Progenitor cell of endocrine pancreas (in vitro differentiated cells): ENCODE measurements at places on chromosomes 11 and 22. TPM values are rescaled to one million over a fixed set of nuclear protein-coding genes. Genes with fewer than 3 reads are reported as not detected.

- H3K36me3 ChIP-seq, result peaks cover 6% of the 10 kb centered on the region
- H3K27me3 ChIP-seq, result no peaks in the 10 kb centered on the region
- peak overlapping the region; percentile 91 for H3K27ac ChIP-seq
- H3K4me3 ChIP-seq, result peak overlapping the region; percentile 80
Measured at GRCh38 chr11:65817312-65817834, 16.4 kb upstream of the SNX32 start.

WBP2NL gene
- total RNA-seq, result not detected in 2 replicates

DNA sequence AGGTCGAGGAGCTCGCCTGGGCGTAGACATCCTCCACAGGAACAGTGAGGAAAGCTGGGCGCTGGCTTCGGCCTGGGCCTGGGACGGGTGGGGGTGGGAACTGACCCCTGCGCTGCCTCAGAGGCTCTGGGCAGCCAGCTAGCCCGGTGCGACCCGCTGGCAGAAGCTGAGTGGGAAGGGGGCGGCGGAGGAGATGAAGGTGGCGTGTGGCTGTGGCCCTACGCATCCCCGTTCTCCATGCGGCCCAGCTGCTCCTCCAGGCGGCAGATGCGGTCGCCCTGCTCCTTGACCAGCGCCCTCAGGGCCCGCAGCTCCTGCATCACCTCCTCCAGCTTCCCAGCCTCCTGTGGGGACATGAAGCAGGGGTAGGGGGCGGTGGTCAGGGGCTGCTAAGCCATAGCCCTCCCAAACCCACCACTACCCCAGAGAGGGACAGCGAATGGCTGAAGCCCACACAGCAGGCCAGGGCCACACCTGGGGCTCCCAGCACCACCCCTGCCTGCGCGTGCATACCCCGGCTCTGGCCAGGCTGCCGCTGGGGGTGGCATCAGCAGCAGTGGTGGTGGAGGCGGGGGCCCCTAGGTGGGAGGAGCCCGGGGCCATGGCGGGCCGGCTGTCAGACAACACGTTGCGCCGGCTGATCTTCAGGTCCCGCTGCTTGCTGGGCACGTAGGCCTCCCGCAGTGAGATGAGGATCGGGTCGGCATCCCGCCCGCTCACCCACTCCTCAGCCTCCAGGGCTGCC is 848 bp upstream of the PTPRCAP start:
- no peak overlapping the region for H3K4me3 ChIP-seq
- DNase-seq, result no peak
- no peak overlapping the region for H3K27ac ChIP-seq

GRCh38 chr11:11045156-11045930 is 187.5 kb upstream of the ZBED5 start:
- H3K36me3 ChIP-seq, result no peaks in the 10 kb centered on the region
- H3K4me3 ChIP-seq, result no peak overlapping the region
- no peak for DNase-seq
- H3K27ac ChIP-seq, result no peak overlapping the region

GRCh38 chr11:122747351-122747781 is 90.9 kb upstream of the CRTAM start:
- DNase-seq, result no peak
- H3K27me3 ChIP-seq, result peaks cover 14% of the 10 kb centered on the region
- no peaks in the 10 kb centered on the region for H3K36me3 ChIP-seq
- H3K4me1 ChIP-seq, result peaks cover 21% of the 10 kb centered on the region
- H3K27ac ChIP-seq, result no peak overlapping the region

- no peaks in the 10 kb centered on the region for H3K36me3 ChIP-seq
- H3K4me3 ChIP-seq, result no peak overlapping the region
- H3K27me3 ChIP-seq, result peaks cover under 1% of the 10 kb centered on the region
- no peak for DNase-seq
Measured at GRCh38 chr11:70735976-70736375, 337.6 kb downstream of the CTTN start.

- peaks cover 22% of the 10 kb centered on the region for H3K4me1 ChIP-seq
- DNase-seq, result no peak
- no peak overlapping the region for H3K4me3 ChIP-seq
- no peaks in the 10 kb centered on the region for H3K36me3 ChIP-seq
- no peak overlapping the region for H3K27ac ChIP-seq
- H3K27me3 ChIP-seq, result no peaks in the 10 kb centered on the region
Measured at GRCh38 chr11:124172101-124172500, 11.0 kb upstream of the OR10D3 start.

FGF19 gene
- not detected in 2 replicates for total RNA-seq

DNA sequence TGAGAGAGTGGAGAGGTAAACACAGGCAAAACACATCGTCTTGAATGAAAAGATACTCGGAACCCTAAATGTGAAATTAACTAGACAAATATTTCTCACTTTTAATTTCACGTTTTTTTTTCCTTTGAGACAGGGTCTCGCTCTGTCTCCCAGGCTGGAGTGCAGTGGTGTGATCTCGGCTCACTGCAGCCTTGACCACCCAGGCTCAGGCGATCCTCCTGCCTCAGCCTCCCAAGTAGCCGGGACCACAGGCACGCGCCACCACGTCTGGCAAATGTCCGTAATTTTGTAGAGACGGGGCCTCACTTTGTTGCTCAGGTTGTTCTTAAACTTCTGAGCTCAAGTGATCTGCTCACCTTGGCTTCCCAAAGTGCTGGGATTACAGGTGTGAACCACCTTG is 7.4 kb upstream of the SHANK3 start:
- H3K27ac ChIP-seq, result no peak overlapping the region
- peaks cover 28% of the 10 kb centered on the region for H3K27me3 ChIP-seq
- no peaks in the 10 kb centered on the region for H3K4me1 ChIP-seq
- H3K36me3 ChIP-seq, result no peaks in the 10 kb centered on the region

MS4A3 gene
- not detected in 2 replicates for total RNA-seq

- peaks cover 19% of the 10 kb centered on the region for H3K27me3 ChIP-seq
- peaks cover 8% of the 10 kb centered on the region for H3K4me1 ChIP-seq
- H3K36me3 ChIP-seq, result no peaks in the 10 kb centered on the region
Measured at GRCh38 chr11:76763573-76764346, 19.4 kb upstream of the TSKU start.

MAPK8IP2 gene
- total RNA-seq, result 6.4 and 7.7 TPM in 2 replicates

GGTLC3 gene
- total RNA-seq, result 0.55 TPM in 1 of 2 replicates, not detected in the other

GRCh38 chr22:22087854-22088657 is 105.5 kb upstream of the TOP3B start:
- no peak overlapping the region for H3K27ac ChIP-seq
- H3K4me1 ChIP-seq, result no peaks in the 10 kb centered on the region
- no peak for DNase-seq
- H3K36me3 ChIP-seq, result no peaks in the 10 kb centered on the region

GRCh38 chr22:22576244-22576988 is 17.4 kb upstream of the PRAME start:
- peaks cover 69% of the 10 kb centered on the region for H3K27me3 ChIP-seq
- no peaks in the 10 kb centered on the region for H3K36me3 ChIP-seq
- H3K27ac ChIP-seq, result no peak overlapping the region
- DNase-seq, result peak; percentile 67
- H3K4me3 ChIP-seq, result no peak overlapping the region
- H3K4me1 ChIP-seq, result peaks cover 2% of the 10 kb centered on the region

- H3K27ac ChIP-seq, result no peak overlapping the region
- peaks cover 10% of the 10 kb centered on the region for H3K4me1 ChIP-seq
- peak; percentile 59 for DNase-seq
- H3K4me3 ChIP-seq, result no peak overlapping the region
- H3K27me3 ChIP-seq, result no peaks in the 10 kb centered on the region
Measured at GRCh38 chr11:42524534-42525227, 787.1 kb upstream of the API5 start.

VSIG10L2 gene
- total RNA-seq, result not detected in 2 replicates

DNA sequence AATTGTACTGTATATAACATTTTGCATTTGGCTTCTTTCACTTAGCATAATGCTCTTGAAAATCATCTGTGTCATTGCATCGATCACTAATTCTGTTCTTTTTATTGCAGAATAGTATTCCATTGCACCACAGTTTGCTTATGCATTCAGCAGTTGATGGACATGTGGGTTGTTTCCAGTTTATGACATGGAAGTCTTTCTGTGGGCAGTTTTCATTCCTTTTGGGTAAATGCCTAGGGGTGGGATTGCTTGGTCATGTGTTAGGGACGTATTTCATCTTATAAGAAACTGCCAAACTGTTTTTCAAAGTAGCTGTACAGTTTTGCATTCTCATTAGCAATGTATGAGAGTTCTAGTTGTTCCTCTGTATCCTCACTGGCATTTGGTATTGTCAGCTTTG is 127.0 kb downstream of the HIPK3 start:
- no peak overlapping the region for H3K27ac ChIP-seq
- no peaks in the 10 kb centered on the region for H3K4me1 ChIP-seq
- peaks cover 1% of the 10 kb centered on the region for H3K36me3 ChIP-seq
- no peak for DNase-seq
- H3K27me3 ChIP-seq, result no peaks in the 10 kb centered on the region
- H3K4me3 ChIP-seq, result no peak overlapping the region

GRCh38 chr11:31820438-31820818 is 9.3 kb upstream of the PAX6 start:
- peaks cover 91% of the 10 kb centered on the region for H3K27me3 ChIP-seq
- H3K4me1 ChIP-seq, result peaks cover 5% of the 10 kb centered on the region
- DNase-seq, result no peak
- H3K27ac ChIP-seq, result no peak overlapping the region
- no peaks in the 10 kb centered on the region for H3K36me3 ChIP-seq

GRCh38 chr11:117230286-117230961 is 1.4 kb downstream of the PCSK7 start:
- peaks cover 8% of the 10 kb centered on the region for H3K36me3 ChIP-seq
- peak overlapping the region; percentile 99 for H3K4me3 ChIP-seq
- no peak for DNase-seq
- H3K27ac ChIP-seq, result peak overlapping the region; percentile 24

GRCh38 chr11:76728227-76728626 is 54.9 kb upstream of the TSKU start:
- no peaks in the 10 kb centered on the region for H3K36me3 ChIP-seq
- DNase-seq, result no peak
- H3K27me3 ChIP-seq, result peaks cover 28% of the 10 kb centered on the region
- no peak overlapping the region for H3K27ac ChIP-seq
- H3K4me3 ChIP-seq, result no peak overlapping the region

LRRC4C gene
- total RNA-seq, result 1.3 and 2.0 TPM in 2 replicates

DNA sequence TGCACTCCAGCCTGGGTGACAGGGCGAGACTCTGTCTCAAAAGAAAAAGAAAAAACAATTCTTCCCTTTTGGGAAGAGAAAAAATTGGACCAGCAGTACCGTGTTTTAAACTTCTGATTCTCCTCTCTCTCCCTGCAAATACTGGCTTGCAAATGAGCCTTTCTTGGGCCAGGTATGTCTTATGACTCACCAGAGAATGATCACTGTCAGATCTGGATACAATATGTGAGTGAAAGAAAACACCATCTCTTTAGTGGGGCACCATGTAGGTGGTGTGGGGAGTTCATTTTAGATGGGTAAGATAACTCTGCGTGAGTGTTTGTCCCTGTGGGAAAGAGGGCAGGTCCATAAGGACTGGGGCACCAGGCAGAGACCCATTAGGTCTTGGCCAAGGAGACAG is 2.4 kb upstream of the SCGB2A2 start:
- H3K36me3 ChIP-seq, result no peaks in the 10 kb centered on the region
- H3K4me1 ChIP-seq, result no peaks in the 10 kb centered on the region
- DNase-seq, result no peak
- H3K27me3 ChIP-seq, result peaks cover 46% of the 10 kb centered on the region

C11orf97 gene
- total RNA-seq, result not detected in 2 replicates

DNA sequence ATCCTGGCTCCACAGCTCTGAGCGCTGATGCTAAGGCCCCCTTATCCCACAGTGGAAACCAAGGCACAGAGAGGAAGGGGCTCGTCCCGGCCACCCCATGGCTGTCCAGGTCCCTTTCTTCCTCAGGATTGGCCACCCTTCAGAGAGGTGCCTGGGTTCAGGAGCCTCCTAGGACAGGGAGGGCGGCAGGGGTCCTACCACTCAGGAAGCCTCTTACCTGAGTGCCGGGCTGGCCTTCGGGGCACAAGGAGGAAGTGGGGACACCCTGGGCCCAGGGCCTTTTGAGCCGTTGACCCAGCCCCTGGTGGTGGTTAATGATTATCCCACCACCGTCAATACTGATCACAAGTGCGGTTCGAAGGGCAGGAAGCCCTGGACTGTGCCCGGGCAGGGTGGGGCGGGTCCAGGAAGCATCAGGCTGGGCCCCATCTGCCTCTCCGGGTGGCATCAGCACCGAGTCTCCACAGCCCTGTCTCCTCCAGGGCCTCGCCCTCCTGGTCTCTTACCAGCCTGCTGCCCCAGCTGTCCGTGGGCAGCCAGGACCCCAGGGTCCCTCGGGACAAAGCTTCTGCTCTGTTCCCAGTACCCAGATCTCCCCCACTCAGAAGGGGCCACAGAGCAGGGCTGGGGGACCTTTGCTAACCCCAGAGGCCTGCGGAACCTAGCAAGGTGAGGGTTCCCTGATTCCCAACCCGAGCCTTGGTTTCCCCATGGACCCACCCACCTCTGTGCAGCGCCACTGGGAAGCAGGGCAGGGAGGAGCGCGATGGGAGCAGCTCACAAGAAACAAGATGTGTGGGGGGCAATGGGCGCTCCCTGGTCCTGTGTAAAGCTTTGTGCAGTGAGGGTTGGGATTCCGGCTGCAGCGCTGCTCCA is 15.0 kb upstream of the EHD1 start:
- no peaks in the 10 kb centered on the region for H3K27me3 ChIP-seq
- H3K4me1 ChIP-seq, result peaks cover 35% of the 10 kb centered on the region
- no peak overlapping the region for H3K27ac ChIP-seq
- no peak for DNase-seq

- peaks cover 12% of the 10 kb centered on the region for H3K4me1 ChIP-seq
- no peak for DNase-seq
- peak overlapping the region; percentile 94 for H3K27ac ChIP-seq
- H3K36me3 ChIP-seq, result no peaks in the 10 kb centered on the region
- peaks cover 35% of the 10 kb centered on the region for H3K27me3 ChIP-seq
Measured at GRCh38 chr11:16603890-16604793, 134.3 kb upstream of the C11orf58 start.

GRCh38 chr11:58505849-58506248 is 2.1 kb downstream of the OR5B21 start:
- no peaks in the 10 kb centered on the region for H3K36me3 ChIP-seq
- no peak overlapping the region for H3K27ac ChIP-seq
- no peak overlapping the region for H3K4me3 ChIP-seq
- no peaks in the 10 kb centered on the region for H3K27me3 ChIP-seq
- H3K4me1 ChIP-seq, result no peaks in the 10 kb centered on the region

GRCh38 chr22:45577746-45578523 is 75.3 kb downstream of the FBLN1 start:
- no peaks in the 10 kb centered on the region for H3K36me3 ChIP-seq
- H3K4me1 ChIP-seq, result no peaks in the 10 kb centered on the region
- H3K27me3 ChIP-seq, result no peaks in the 10 kb centered on the region
- no peak overlapping the region for H3K27ac ChIP-seq
- peak; percentile 81 for DNase-seq

- H3K36me3 ChIP-seq, result peaks cover 7% of the 10 kb centered on the region
- no peak for DNase-seq
- H3K4me3 ChIP-seq, result no peak overlapping the region
- H3K4me1 ChIP-seq, result no peaks in the 10 kb centered on the region
Measured at GRCh38 chr11:67496113-67496512, 9.1 kb downstream of the PITPNM1 start.

LYVE1 gene
- total RNA-seq, result not detected in 2 replicates

DNA sequence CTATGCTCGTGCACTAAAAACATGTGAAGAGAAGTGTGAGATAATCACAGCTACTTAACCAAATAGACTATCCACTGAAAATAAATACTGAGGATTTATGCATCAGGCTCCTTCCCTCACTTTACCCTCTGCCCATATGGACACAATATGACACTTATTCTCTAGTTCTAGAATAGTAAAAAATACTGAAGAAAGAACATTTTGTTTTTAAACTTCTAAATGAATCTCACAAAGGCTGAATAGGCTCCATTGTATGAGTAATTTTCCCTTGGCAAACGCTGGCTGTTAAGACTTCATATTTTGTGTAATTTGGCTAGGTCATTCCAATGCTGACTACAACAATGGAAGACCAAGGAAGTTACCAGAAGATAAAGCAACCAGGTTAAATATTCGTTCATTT is 9.9 kb downstream of the HPS5 start:
- H3K27me3 ChIP-seq, result no peaks in the 10 kb centered on the region
- H3K36me3 ChIP-seq, result peaks cover 7% of the 10 kb centered on the region
- H3K27ac ChIP-seq, result no peak overlapping the region
